ENCODE measurements at places on chromosomes 11 and 22. TPM values are rescaled to one million over a fixed set of nuclear protein-coding genes. Genes with fewer than 3 reads are reported as not detected.
A peak's percentile ranks its signal among the peaks of the same experiment; 100 is the strongest.

OR52K2 gene
- total RNA-seq: not detected

HTR3B gene
- 1.7 TPM for total RNA-seq

TSGA10IP gene
- total RNA-seq: not detected

FAT3 gene
- total RNA-seq: not detected

PARVA gene
- total RNA-seq: 9.1 TPM

GRCh38 chr11:58345204-58345603 lies 13.7 kb downstream of the OR5B17 start:
- no peak for DNase-seq

DNA sequence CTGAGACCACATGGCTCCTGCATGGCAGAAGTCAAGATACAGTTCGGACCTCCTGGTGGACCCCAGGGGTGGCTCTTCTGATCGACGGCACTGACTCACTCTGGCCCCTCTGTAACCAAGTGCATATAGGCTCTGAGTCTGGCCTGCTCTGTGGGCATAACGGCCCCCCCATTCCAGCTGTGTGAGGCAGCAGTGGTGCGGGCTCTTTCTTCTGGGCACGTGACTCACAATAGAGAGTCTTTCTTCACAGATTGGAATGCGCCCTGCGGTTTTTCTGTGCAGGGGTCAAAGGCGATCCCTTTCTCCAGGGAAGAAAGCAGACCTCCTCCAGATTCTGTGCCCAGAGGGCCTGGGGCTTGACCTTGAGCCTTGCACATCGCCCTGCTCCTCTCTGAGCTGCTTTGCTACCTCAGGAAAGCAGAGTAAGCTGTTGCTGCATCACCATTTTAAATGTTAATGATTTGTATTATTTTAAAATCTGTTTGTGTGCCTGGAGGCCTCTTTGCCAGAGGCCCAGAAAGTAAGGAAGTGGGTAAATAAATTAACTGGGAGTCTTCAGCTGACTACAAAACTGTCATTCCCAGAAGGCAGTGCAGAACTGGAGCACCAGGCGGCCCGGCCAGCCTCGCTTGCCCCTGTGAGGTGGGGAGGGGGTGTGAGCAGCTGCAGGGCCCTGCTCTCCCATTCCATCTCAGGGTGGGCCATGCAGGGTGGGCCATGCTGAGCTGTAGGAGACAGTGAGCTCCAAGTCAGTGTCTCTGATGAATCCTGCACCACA lies 199.0 kb downstream of the GRIK4 start:
- DNase-seq: peak; percentile 89

DNA sequence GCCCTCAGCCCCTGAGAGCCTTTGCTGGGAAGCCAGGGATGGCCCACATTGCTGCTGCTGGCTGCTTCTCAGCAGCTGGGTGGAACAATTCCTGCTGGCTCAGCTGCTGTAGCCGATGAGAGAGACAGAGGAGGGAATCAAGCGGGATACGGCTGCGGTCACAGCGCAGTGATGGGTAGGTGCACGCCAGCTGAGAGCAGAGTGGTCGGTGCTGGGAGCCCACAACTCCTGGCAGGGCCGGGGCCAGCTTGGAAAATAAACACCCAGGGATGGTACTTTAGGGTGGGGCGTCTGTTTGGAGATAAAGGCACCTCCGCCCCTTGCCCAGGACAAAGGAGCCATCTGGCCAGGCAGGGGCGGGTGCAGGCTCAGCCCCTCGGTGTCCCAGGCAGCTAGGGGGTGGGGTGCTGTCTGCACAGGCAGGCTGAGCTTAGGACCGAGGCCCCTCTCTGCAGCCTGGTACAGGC lies 480.5 kb downstream of the MIAT start:
- DNase-seq: no peak

DNA sequence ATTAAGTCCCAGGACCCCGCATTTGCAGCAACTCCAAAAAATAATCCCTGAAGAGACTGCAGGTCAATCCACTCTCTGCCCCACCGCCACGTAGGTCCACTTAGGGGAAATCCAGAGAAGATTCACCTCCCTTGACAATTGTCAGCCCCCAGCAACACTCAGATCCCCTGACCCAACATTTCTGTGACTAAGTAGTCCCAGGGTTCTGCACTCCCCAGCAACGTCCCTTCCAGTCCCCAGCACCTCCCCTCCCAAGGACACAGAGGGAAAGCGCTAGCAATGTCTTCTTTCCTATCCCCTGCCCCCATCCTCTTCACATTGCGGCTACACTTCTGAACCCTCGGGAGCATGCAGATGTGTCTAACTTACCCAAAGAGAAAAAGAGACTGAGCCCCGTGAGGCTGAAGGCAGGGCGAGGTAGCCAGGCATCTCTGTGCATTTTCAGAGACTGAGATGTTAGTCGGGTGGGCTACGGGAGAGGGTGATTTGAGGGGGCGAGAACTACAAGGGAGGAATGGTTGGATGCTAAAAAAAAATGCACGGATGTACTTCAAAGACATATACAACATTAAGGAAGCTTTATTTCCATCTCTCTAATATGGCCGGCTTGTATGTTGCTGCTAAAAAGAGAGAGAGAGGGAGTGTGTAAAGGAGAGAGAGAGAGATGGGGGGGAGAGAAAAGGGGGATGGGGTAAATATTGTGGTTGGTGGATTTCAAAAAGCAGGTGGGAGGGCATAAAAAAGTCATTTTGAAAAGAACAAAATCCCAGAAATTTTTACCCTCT lies at the start of gene SCN2B:
TSS of gene SCN2B (minus strand) at position 647 of the 785 bp plus-strand sequence. CDS start at position 439, 208 bp downstream.
- no peak for DNase-seq

GRCh38 chr11:87560352-87560751 lies 522.6 kb downstream of the TMEM135 start:
- no peak for DNase-seq

- DNase-seq: no peak
Measured at GRCh38 chr11:60912223-60912850, 1.6 kb upstream of the TMEM109 start.

DNA sequence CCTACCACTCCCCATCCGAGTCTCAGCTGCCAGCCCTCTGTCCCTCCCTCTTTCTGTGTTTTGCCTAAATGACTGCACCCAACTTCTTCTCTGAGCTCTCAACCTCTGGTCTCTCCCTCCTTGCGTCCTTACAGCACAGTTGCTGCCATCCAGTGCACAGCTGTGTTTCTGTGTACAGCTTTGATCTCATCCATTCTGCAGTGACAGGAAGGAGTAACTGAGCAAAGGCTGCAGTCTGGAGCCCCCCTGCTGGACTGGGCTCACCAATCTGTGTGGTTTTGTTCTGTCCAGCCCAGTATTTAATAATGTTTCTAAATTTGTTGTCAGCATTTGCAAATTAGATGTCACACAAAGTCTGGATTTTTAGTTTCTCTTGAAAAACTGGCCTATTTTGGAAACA lies 43.8 kb downstream of the PRR5L start:
- no peak for DNase-seq

Data from HepG2 (cell line).